ENCODE measurements at places on chromosomes 2 and 18.
A peak's percentile ranks its signal among the peaks of the same experiment; 100 is the strongest.

- peak; percentile 0 for DNase-seq
Observed at GRCh38 chr2:2527148-2527547, 196.1 kb upstream of the MYT1L start.

GRCh38 chr18:46243673-46244072, 139.5 kb downstream of the HAUS1 start:
- no peak for DNase-seq

- DNase-seq: no peak
Observed at GRCh38 chr2:134973241-134974138, 54.9 kb downstream of the CCNT2 start.

DNA sequence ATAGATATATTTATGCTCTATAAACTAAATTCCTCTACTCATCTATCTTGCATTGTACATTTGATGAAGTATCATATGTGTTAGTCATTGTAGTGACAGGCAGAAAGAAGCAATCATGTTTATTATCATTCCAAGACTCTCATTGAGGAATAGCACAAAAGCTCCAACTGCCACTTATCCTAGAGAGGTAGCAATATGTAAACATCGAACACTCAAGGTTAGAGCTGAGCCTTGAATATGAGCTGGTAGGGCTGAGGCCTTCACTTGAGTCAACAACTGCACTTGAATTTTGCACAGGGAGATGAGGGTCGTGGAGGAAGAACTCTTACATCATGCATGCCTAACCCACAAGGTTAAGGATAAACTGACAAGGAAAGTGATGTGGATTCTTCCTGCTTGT, 900.9 kb downstream of the CPS1 start:
- no peak for DNase-seq
